NCI-H345 (cell line): ENCODE measurements at places on chromosomes 2 and 18.

DNA sequence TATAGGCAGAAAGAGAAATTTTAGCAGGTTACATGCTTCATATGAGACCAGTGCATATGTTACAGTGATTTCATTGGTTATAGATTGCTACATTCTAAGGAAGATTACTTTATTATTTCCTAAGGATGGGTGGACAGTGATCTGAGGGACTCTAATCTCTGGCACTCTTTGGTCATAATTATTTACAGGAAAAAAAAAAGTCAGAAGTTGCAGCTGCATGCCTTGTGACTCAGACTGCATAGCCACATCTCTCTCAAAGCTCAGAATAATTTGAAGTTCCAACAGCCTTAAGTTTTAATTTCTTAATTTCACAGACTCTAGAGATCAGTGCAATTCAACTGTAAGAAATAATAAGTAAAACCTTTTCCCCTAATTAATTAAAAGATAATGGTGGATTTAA lies 27.1 kb upstream of the BARD1 start:
- DNase-seq, result no peak

GRCh38 chr2:55565613-55566012 lies 46.1 kb downstream of the CFAP36 start:
- no peak for DNase-seq

DNA sequence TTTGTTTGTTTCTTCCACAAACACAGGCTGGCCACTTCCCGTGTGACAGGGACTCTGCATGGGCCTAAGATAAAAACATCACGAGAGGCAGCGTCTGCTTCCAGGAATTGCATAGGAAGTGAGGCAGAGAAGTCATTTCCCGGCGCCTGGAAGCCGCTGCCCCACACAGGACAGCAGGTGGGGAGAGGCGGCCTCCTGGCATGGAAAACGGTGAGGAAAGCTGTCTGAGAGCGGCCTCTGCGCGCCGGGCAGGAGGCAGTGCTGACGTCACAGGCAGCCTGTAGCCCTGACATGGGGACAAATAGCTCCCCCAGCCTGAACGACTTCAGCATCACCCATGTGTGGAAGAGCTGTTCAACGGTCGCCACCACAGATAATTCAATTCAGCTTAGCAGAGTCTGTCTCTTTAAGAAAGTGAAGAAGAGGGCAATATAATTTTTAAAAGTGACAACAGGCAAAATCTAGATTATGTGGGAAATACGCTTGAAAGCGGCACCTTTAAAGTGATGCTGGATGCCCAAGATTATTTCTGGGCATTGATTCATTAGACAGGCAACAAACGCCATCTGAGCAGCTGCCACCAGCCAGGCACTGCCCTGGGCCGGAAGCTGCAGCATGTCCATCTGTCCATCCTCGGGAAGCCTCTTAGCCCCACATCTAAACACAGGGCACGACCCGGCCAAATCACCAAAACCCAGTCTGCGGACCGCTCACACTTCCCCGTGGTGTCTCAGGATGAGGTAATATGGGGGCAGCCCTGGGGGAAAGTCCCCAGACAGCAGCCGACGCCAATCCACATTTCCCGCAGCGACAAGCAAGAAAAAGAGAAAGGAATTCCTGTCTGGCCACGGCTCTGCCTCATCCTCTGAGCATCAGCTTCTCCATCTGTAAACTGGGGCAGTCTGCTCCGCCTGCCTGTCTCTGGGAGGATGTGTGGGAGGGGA lies 138.9 kb downstream of the PXDN start:
- no peak for DNase-seq

DNA sequence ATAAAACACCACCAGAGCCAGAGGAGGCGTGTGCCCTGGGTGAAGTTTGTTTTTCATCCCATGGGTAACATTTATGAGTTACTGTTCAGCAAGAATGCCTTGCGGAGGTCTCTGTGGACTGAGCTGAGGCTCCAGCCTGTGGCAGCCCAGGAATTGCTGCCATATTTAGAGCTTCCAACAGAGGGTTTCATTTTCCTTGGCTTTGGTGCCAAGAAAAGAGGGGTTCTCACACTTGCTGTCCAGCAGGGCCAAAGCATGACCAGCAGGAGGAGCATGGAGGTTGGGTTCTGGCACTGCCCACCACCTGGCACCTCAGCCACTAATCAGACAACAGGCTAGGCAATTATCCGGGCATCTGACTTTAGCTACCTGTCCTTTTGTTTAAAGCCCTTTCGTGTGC lies 36.7 kb downstream of the EPAS1 start:
- no peak for DNase-seq

DNA sequence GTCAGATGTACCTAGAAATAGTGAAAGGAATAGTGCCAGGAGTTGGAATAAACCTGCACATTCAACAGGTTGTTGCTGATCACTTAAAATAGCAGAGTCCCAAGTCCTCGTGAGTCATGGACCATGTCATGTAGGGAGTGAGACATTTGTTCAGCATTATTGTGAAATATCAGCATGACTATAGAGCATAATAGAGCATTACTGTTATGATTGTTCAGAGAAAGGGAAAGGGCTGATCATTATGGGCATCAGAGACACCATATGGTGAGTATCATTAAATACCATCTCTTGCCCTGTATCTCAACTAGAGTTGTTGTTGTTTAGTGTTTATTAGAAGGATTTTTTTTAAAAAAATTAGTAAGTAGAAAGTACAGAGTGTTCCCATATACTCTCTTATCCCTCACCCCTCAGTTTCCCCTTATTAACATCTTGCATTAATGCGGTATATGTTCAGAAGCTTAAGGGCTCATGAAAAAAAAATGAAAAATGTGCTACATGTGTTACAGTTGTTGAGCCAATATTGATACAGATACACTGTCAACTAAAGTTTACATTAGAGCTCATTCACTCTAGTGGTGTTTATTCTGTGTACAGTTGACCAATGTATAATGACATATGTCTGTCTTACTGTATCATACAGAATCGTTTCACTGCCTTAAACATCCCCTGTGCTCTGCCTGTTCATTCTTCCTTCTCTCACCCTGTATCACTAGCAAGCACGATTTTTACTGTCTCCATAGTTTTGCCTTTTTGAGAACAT lies 5.7 kb downstream of the ELAC1 start:
- no peak for DNase-seq

DNA sequence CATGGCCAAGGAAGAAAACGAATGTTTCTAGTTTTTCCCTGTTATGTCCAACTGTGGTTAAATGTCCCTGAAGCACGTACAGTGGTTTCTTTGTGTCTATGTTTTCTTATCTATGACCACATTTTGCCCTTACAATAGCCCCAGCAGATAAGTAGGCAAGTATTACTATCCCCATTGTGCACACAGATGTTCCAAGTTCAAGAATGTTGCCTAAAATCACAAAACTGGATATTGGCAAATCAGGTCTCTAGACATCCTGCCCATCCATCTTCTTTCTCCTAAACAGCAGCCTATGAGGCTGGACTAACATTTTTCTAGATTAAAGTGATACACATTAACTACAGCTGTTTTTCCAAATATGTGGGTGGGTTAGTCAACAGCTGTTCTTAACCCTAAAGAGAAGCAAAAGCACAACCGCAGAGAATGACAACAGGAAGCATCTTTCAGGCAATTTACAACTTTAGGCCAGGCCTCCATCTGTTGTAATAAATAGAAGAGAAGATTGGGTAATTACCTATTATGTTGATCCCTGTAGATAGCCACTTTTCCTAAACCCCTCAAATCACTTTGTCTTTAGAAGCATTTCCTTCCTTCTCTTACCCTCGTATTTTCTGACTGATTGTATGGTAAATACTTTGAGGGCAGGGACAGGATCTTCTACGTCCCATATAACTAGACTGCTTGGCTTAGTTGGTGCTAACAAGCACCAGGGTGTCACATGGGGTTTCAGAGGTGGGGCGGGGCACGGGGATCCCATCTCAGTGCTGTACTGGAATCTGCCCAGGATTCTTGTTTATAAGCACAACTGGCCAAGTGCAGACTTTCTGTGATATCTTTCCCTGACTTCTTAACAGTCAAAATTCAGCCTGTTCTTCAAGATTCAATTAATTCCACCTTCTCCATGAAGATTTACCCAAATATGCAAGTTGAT lies 132.1 kb upstream of the SETBP1 start:
- no peak for DNase-seq
